NCI-H2029 (cell line): ENCODE measurements at places on chromosomes 5 and 9.
A peak's percentile ranks its signal among the peaks of the same experiment; 100 is the strongest.

GRCh38 chr9:87653941-87654340 is 72.0 kb upstream of the CTSL start:
- no peak for DNase-seq

DNA sequence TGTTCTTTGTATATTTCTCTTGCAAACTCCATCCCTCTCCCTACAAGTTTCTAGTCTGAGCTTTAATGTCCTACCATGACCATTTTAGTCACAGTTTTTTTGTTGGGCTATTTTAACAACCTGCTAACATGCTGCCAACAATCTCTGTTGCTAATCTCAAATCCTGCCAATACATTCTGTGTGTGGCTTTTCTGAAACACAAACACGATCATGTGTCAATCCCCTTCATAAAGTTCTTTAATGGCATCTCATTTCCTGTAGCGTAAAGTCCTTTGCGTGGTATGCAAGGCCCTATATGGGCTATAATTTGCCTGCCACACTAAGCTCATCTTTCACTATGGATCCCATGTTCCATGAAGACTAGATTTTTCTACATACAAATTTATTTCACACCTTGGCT is 180.6 kb downstream of the CWC27 start:
- no peak for DNase-seq

DNA sequence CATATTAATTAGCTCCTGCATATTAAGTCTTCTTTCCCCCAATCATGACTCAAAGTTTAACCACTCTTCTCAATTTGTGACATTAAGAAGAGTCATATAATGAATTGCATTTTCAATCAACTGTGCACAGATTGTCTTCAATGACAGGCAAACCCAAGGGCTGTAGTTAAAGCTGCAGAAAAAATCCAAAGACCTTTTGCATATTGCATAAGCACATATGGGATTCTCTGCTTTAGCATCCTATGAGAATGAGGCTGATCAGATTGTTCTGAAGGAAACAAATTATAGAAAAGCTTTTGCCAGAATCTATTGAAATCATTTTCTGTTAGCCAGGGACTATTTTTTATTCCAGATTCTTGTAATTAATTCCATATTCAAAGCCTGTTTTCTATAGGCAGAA is 112.3 kb downstream of the FAM170A start:
- DNase-seq = no peak

- peak; percentile 50 for DNase-seq
Observed at GRCh38 chr5:142325725-142326479, 1.1 kb upstream of the SPRY4 start.

DNA sequence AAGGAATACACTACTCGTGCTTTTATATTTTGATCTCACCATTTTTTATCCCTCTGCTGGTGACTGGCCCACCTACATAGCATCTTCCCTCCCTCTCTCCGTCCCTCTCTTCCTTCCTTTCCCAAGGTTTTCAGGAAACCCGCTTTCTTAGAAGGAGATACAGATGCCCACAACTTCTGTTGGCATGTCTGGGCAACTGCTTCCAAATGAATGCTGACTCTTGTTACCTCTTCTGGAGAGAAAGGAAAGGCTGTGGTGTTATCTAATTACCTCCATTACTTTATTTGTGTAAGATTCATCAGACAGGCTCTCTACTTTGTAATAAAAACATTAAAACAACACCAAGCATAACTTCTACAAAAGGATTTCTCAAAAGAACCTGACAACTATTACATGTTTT is 20.2 kb downstream of the FANCC start:
- DNase-seq = no peak

DNA sequence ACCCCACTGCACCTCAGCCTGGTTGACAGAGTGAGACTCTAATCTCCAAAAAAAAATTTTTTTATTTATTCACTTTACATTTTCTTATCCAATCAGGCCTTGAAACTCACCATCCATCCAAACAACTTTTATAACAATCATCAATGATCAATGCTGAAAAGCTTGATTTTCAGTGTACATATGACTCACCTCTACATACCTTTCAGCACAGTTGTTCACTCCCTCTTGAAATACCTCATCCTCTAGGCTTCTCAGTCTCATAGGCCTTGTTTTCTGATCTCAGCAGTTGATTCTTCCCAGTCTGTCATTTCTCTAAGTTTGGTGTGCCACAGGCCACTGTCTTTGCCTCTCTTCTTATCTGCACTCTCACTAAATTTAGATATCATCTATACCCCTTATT is 36.2 kb downstream of the GRIN3A start:
- DNase-seq = no peak

DNA sequence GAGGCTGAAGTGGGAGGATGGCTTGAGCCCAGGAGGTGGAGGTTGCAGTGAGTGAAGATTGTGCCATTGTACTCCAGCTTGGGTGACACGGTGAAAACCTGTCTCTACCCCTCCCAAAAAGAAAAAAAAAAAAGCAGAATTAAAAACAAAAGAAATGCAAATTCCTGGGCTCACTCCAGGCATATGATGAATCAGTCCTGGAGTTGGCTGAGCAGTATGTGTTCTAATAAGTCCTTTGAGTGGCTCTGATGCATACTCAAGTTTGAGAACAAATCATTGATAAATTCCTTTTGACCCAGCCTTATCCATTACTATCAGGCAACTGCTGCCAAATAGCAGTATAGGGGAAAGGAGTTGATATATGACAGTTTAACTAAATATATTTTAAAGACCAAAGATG is 28.3 kb downstream of the UHRF2 start:
- no peak for DNase-seq

GRCh38 chr9:76539180-76539579 is 80.2 kb downstream of the GCNT1 start:
- DNase-seq = no peak

DNA sequence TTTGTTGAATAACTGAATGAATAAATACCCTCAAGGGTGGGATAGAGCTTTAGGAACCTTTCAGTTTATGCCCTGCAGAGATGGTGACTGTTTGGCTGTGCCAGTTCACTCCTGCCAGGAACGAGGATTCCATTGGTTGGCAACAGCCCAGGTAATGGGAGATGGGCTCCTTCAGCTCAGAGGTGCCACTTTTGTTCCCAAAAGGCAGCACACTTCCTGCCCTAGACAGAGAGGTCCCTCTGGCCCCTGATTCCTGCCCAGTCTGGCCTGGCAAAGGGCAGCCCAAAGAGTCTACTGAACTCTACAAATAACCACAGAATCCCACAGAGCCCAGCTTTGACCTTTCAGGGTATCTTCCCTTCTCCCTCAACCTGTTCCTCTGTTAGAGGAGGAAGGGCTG is 1.6 kb downstream of the C9orf152 start:
- peak; percentile 81 for DNase-seq

- no peak for DNase-seq
Observed at GRCh38 chr5:97728920-97729319, 545.9 kb upstream of the RIOK2 start.

DNA sequence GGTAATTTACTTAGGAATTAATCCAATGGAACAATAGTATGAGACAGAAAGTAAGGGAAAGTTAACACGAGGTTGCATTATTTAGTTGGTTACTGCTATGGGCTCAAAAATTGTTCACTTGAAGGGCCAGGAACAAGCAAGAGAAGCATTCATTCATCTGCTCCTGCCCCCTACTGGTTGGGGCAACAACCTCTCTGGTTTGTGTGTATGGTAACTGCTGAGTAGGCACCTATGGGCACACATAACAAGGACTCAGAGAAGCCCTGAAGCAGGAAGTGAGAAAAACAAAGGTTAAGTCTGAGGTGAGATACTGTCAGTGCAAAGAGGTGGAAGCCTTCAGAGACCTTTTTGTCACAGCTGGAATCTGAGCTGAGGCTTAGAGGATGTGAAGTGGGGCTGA is 34.4 kb upstream of the RANBP6 start:
- no peak for DNase-seq

DNA sequence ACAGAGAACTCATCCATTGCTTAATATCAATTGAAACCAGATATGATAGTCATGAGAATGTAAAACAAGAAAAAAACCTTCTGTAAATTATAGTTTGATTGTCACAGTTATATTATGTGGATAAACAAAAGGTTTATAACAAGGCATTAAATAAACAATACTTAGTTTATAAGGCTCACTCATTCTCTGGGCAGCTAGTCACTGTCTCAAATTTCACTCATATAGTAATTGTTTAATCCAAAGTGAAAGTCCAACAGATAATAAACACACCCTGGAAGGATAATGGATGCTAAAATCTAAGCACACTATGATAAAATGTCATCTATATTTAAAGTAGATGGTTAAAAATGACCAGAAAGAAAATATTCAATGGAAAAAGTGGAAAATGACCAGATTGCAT is 30.8 kb upstream of the SLC12A2 start:
- no peak for DNase-seq

DNA sequence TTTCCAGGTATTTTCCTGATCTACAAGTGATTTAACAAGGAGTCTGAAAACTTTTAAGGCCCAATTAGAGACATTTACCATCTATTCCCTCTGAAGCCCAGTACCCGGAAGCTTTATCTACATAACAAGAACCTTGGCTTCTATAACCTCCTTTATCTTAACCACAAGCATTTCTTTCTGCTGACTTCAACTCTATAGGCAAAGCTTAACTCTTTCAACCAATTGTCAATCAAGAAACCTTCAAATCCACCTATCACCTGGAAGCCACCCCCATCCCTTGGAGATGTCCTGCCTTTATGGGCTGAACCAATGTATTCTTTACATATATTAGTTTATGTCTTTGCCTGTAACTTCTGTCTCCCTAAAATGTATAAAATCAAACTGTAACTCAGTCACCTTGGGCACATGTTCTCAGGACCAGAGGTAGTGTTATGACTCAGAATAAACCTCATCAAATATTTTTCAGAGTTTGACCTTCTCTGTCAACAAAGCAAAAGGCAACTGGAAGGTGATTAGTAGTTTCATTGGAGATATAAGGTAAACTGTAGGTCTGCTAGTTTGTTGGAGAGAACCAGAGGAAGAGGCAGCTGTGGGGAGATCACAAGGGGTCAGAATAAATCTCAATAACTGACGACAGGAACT is 13.0 kb upstream of the RIMOC1 start:
- no peak for DNase-seq

- DNase-seq = no peak
Observed at GRCh38 chr9:103757062-103757461, 337.0 kb upstream of the SMC2 start.

GRCh38 chr5:53013857-53014256 is 24.7 kb downstream of the ITGA2 start:
- no peak for DNase-seq

DNA sequence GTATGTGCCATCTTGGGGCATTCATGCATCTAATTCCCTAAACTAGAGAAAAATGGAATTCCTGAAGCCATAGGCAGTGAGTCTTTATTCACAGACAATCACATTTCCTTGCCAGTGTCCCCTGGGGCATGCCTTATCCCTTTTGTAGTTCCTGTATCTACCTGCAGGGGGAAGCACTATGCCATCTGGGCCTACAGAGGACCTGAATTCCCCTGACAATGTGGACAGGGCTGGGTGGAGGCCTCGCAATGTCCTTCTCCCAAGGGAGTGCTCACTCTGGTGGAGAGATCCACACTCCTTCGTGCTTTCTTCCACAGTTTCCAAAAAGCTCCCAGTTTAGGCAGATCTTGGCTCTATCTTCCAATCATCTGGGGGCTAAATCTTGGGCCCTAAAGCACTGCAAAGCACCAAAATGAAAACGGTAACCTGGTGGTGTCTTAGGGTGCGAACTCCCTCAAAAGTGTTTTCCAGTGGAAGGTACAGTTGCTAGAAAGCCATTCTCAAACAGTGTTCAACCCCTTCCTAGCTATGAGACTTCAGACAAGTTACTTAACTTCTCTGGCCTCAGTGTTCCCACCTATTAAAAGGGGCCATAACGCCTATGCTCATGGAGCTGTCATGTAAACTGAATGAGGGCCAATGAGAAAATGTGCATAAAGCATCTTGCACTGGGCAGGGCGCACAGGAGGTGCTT is 17.5 kb downstream of the WHRN start:
- peak; percentile 37 for DNase-seq

GRCh38 chr9:133045132-133045531 is 14.3 kb downstream of the GTF3C5 start:
- no peak for DNase-seq
